ENCODE measurements at places on chromosomes 2 and 18.

DNA sequence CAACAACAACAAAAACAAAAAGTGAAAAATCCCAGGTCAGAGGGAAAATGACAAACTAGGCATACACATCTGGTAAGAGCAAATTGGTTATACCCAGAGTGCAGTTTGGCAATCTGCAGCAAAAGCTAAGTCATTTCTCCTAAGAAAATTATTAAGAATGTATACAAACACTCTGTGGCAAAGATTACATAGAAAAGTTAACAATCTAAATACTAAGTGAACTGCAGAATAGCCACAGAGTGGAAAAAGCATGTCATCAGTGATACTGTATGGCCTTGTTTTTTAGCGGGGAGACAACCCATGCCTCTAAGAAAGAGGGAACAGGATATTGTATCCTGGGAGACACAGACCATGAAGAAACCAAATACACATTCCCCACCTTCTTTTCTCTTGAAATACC, 136.0 kb upstream of the ITGB6 start:
- DNase-seq = no peak

DNA sequence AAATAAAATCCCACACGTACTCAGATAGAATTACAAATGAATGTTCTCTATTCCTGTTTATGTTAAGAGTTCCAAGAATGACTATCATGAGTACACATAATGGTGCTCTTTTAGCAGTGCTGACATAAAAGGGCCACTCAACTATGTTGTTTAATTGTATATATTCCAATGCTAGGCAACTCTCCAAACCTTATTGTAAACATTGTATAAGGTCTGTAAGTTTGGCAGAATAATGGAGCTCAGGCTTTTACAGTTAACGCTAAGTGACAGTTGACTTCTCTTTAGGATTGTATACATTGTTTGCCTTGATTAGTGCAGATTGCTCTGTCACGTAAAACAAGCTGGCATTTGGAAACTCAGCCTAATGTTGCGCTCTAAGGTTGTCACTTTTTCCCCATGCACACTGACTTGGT, 20.8 kb downstream of the RBMS1 start:
- DNase-seq = peak; percentile 37

- no peak for DNase-seq
Measured at GRCh38 chr2:1136067-1136466, 185.4 kb downstream of the SNTG2 start.

- DNase-seq = no peak
Measured at GRCh38 chr2:167183931-167184330, 295.7 kb downstream of the XIRP2 start.

- no peak for DNase-seq
Measured at GRCh38 chr18:45387229-45387628, 228.0 kb upstream of the SLC14A2 start.

DNA sequence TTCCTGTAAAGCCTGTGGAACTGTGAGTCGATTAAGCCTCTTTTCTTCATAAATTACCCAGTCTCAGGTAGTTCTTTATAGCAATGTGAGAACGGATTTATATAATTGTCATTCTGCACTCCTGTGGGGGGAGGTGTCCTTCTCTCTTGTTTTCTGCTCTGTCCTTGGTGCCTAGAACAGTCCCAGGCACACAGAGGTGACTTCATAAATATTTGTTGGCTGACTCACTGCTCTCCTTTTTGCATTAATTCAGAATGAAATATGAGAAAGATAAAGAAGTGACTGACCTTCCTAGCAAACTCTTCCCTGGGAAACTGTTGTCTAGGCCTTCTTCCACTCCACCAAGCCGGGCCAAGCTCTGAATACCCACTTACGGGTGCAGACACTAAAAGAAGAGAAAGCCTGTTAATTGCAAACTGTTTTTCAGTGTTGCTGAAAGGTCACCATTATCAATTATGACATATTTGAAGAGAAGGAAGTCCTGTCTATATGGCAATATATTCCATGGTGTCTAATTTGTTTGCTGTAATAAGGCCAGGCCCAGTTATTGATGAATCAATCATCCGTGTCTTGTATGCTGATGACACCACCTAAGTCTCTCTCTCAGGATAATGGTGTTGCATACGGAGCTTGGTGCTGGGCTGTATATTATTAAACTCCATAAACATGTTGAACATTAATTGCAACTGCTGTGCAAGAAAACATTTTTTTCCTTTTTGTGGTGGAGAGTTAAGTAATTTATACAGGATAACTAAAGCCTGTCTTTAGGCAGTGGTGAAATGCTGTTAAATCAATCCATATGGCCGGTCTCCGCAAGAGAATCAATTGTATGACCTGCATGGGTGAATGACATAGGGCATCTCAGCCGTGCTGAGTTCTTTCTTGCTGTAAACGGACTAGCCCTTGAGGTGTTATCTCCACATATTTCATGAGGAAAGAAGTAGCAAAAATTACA, 567.5 kb downstream of the SLC4A3 start:
- DNase-seq = no peak

- no peak for DNase-seq
Measured at GRCh38 chr2:42342795-42343241, 18.2 kb downstream of the COX7A2L start.

DNA sequence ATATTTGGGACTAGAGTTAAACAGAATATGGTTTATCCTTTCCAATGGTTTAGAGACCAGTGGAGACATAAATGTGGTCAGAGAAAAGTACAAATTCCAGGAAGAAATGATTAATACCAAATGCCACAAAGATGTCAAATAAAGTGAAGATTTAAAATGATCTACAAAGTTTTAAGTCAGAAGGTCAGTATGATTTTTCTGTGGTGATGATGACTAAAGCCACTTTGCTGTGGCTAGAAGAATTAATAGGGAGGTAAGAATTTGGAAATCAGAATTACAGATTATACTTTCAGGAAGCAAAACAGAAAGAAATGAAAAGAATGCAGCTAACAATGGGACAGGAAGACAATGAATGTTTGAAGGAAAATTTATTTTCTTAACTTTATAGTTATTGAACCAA, 91.5 kb upstream of the CDH7 start:
- DNase-seq = no peak

- no peak for DNase-seq
Measured at GRCh38 chr18:59966913-59967312, 67.1 kb downstream of the PMAIP1 start.

- no peak for DNase-seq
Measured at GRCh38 chr18:30016179-30016578, 1026.4 kb downstream of the DSC3 start.

DNA sequence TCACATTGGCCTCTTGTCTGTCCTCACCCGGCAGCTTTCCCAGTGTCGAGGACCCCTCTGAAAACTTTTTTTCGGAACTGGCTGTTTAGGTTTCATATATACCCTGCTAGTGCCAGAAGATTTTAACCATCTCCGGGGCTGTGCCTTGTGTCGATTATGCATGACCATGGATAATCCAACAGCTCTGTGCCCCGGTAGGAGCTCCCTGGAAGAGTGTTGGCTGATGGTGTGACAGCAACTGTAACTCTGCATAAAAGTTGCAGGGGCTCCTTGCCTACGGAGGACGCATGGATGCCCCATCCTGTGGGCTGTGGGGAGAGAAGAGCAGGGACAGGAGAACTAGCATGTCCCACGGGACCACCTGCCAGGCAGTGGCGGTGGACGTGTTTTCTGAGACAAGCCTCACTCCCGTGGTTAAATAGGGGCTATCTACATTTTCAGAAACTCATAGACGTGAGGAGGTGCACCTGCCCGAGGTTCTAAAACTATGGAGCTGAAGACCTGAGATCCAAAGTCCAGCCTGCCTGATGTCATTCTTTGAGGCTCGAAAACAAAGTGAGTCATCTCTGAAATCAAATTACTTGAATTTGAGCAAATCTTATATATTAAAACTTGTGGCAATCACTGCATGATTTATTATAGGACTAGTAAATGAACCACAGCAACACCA, 437.2 kb upstream of the HS6ST1 start:
- no peak for DNase-seq

GRCh38 chr18:65735155-65735554, 15.7 kb upstream of the CDH7 start:
- no peak for DNase-seq

- DNase-seq = no peak
Measured at GRCh38 chr18:8707556-8708300, 2.4 kb downstream of the MTCL1 start.

DNA sequence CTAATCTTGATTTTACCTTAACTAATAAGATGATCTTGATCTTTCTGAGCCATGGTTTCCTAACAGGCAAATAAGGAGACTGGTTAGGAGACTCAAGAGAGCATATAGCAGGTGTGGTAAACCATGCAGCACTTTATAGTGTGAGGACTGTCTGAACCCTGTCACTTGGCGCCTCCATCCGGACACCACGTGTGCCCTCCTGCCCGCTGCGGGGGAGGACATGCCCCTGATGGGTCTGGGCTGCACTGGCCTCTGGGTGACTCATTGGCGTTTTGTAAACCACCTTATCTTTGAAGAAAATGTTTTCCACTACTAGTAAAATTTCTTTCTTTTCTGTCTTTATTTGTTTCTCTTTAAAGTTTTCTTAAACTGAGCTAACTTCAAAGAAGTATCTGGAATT, 131.1 kb downstream of the FMNL2 start:
- peak; percentile 66 for DNase-seq

DNA sequence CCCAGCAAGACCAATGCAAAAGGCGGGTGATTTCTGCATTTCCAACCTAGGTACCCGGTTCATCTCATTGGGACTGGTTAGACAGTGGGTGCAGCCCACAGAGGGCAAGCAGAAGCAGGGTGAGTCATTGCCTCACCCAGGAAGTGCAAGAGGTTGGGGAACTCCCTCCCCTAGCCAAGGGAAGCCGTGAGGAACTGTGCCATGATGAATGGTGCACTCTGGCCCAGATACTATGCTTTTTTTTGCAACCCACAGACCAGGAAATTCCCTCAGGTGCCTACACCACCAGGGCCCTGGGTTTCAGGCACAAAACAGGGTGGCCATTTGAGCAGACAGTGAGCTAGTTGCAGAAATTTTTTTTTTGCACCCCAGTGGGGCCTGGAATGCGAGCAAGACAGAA, 662.6 kb upstream of the ACVR2A start:
- DNase-seq = no peak

DNA sequence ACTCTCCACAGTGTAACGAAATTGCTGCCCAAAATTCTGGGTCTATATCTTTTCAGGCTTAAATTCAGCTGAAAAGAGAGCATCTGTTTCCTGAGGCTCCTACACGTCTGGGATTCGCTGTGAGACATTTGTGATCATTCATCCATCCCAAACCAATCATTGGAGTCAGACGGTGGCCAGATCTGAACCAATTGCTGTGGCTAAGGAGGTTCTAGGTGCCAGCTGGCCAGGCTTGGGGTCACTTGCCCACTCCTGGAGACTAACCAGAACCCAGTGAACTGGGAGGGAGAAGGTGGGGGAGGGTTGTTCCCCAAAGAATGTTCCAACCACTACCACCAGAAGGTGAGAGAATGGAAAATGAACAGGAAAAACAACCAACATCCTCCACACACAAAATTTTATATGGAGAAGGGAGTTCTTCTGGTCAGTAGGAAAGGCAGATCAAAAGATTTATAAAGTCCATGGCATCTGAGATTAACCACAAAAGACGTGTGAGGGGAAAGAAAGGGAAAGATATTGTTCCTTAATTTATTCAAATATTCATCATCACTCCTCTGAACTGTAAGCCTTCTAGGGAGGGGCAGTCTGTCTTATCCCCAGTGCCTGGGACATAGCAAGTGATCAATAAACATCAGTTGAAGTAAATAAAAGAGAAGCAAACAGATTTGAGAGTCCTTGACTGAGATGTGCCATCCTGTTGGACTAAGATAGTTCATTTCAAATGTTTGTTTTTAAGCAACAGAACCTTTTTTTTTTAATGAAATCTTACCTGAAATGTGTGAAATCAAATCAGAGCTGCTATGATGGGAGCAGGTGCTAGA, 3.0 kb upstream of the RTKN start:
- no peak for DNase-seq

- DNase-seq = no peak
Measured at GRCh38 chr18:56235481-56236013, 402.8 kb downstream of the TXNL1 start.

- peak; percentile 80 for DNase-seq
Measured at GRCh38 chr2:230902180-230902899, 22.7 kb downstream of the GPR55 start.

- DNase-seq = no peak
Measured at GRCh38 chr18:79926715-79927606, 24.5 kb downstream of the SLC66A2 start.

- DNase-seq = no peak
Measured at GRCh38 chr2:99822474-99823207, 319.7 kb downstream of the AFF3 start.

DNA sequence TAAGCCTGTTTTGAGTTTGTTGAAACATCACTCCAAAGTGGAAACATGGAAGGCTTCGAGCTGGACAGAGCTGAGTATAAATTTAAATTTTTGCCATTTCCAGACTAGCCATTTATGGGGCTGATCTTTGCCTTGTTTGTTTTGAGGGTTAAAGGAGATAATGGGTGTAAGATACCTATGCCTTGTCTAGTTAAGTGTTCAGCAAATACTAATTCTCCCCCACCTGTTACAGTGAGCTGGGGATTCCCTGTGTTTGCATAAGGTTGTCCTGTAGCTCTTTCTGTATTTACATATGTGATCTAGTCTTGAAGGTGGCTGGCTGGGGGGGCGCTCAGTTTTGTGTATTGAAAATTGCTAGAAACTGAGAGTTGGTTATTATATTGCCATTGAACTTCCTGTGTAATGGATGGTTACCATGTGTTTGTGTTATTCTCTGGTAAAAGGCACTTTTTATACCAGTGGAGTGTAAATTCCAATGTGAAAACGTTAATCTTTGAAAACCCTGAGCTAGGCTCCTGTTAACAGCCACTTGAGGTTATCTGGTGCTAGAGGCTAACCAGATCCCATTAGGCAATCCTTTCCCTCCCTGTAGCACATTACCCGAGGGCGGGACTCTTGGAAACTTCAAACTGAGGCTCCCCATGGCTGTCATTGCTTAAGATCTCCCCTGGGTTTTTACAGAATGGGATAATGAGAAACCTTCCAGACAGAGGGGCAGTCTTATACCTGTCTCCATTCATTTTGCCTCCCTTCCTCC, 26.7 kb downstream of the TANC1 start:
- DNase-seq = peak; percentile 67

GRCh38 chr2:166803373-166804000, 84.8 kb upstream of the XIRP2 start:
- peak; percentile 29 for DNase-seq

DNA sequence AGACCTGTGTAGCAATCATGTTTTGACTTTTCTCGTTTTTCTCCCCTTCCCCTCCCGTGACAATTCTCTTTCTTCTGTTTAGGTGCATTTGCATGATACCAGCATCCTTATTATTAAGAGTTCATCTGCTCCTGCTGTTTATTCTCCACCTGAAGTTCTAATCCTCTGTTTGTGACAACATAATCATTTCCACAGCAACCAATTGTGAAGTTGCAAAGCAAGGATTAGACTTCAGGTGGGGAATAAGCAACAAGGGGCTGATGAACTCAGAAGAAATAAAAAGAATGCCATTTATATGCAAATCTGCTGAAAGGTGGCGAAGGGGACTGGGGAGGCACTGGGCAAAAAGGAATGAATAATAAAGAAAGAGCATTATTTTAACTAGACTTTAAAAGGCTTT, 124.8 kb upstream of the LINC00305 start:
- DNase-seq = no peak

DNA sequence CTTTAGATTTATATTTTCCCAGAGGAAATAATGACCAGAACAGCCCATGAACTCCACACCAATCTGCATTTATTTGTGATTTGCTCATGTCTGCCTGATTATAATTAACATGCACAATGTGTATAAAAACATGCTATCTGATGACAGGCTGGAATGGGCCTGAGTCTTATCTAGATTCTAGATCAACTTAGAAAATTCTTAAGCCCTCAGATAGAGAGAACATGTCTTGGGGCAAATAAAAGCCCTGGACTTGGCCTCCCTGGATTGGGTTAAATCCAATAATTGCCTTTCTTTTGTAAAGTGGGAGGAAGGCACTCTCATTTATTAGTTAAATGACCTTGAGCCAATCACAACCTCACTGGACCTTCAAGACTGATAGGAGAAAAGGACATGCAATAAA, 61.8 kb downstream of the EVA1A start:
- DNase-seq = no peak

Measured in hepatocyte (in vitro differentiated cells).